Activated CD8-positive, alpha-beta memory T cell treated with anti-CD3 and anti-CD28 coated beads for 1 hour (primary cell): ENCODE measurements at places on chromosomes 6 and 20.

DNA sequence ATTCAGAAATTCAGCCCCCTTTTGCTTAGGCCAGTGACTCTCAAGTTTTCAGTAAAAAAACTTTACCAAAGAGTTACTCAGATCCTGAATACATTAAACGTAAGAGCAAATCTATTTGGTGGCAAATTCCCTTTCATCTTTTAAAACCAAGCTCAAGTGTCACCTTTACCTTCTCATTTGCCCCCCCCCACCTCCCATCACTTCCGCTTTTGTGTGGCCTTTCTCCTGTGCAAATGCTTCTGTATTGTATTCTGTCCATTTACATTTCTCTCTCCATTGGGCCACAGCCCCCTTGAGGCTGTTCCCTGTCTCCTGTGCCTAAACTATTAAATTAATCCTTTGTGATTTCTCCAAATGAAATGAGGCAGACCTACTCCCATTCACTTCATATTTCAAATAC lies 1.9 kb downstream of the NOL7 start:
- no peak for DNase-seq

GRCh38 chr6:26311385-26312095 lies 53.5 kb upstream of the BTN3A2 start:
- DNase-seq, result no peak

GRCh38 chr6:150566486-150566885 lies 33.2 kb upstream of the PLEKHG1 start:
- no peak for DNase-seq

DNA sequence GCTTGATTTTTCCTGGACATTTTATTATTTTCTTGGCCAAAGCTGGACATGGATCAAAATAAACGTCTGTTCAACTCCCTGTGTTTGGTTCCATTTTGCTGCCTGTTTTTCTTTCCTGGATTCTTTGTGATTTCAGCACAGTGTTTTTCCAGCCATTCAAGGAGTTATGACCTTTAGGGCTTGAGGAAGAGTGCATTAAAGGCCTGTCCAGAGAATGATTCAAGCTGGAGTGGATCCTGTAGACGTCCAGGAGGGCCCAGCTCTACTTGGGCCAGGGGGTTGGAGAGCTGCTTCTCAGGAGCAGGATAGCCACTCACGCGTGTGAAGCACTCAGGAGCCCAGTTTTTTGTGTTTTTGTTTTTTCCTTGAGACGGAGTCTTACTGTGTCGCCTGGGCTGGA lies 56.5 kb upstream of the IER3 start:
- no peak for DNase-seq

- DNase-seq, result no peak
These were observed 34.7 kb upstream of the SYNCRIP start for GRCh38 chr6:85677234-85677956.

DNA sequence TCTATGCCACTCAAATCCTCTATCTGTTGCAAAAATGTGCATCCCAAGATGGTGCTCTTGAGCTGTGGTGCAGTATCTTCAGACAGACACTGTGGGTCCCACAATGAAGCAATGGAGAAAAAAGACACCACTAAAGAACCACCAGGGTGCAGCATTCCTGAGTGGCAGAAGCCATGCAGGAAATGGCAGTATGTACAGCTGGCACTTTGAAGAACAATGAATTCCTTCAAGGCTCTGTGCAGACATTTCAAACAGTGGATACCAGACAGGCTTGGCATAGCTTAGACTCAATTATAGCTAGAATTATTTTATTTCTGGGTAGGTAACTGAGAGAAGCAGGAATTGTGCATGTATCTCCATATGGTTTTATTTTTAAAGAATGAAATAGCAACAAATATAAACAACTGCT lies 24.0 kb upstream of the HDAC2 start:
- DNase-seq, result no peak

- no peak for DNase-seq
These were observed 363.8 kb downstream of the RNGTT start for GRCh38 chr6:88599571-88599970.

- no peak for DNase-seq
These were observed 178.2 kb downstream of the ZMYND8 start for GRCh38 chr20:47178277-47178676.

DNA sequence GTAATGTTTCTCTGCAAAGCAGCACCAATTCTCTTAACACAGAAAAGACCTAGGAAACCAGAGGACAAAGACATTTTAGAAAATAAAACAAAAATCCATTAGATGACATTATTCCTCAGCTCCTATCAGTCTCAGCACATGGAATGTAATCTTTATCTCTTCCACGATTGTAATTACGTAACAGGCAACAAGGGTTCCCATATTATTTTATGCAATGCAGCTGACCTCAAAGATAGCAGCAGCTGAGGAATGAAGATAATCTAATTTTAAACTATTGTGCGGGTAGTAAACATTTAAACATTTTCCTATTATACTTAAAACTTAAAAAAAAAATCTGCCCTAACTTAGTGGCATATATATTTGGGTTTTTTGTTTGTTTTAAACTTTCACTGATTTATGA lies 33.0 kb upstream of the PTCHD4 start:
- no peak for DNase-seq
